ENCODE measurements at places on chromosomes 2 and 18.

GRCh38 chr18:24942144-24942543, 409.8 kb downstream of the ZNF521 start:
- no peak for DNase-seq

- no peak for DNase-seq
Observed at GRCh38 chr18:13218368-13218991, at the start of gene LDLRAD4. Gene LDLRAD4, plus strand, starts transcription at chr18:13218760.

DNA sequence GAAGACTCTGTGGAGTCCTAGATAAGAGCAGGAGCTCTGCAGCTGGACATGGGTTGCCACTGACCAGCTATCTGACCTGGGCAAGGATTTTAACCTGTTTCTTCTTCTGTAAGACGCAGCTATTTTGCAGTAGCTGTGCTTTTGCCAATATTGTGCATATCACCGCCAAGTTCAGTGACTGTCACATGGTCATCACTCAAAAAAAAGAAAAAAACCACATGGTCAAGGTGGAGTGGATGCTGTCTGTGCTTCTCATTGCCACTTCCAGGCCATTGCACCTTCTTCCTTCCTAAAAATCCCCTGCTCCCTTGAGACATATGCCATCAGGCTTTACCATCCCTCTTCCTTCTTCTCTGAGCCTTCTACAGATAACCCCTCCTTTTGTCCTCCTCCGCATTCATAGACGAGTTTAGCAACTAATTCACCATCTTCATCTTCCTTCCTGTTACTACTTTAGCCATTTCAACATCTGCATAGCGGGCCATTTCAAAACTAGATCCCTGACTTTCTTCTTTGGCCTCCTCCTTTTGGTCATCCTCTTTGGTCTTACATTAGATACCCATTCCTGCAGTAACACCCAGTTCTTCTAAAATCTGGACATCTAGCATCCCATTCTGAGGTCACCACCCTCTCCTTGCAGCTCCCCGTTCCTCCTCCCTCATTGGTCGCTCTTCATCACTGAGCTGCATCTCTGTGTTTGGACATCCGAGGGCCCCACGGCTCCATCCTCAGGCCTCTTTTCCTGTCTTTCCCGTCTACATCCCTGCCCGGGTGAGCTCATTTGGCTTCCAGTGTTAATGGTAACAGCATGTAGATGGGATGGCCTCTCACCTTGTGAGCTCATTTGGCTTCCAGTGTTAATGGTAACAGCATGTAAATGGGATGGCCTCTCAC, 17.8 kb downstream of the RNF144A start:
- no peak for DNase-seq

- peak; percentile 45 for DNase-seq
Observed at GRCh38 chr18:63131106-63131958, 188.2 kb downstream of the BCL2 start.

- DNase-seq: no peak
Observed at GRCh38 chr18:23982155-23983079, 32.1 kb upstream of the TTC39C start.

- no peak for DNase-seq
Observed at GRCh38 chr18:58313491-58314032, 269.5 kb downstream of the NEDD4L start.

- no peak for DNase-seq
Observed at GRCh38 chr2:235855011-235855410, 313.2 kb downstream of the GBX2 start.

GRCh38 chr2:206336861-206337260, 62.4 kb downstream of the ZDBF2 start:
- no peak for DNase-seq

- DNase-seq: no peak
Observed at GRCh38 chr18:64037812-64038414, 68.0 kb downstream of the SERPINB8 start.

GRCh38 chr2:162825578-162825977, 13.0 kb downstream of the KCNH7 start:
- DNase-seq: no peak

DNA sequence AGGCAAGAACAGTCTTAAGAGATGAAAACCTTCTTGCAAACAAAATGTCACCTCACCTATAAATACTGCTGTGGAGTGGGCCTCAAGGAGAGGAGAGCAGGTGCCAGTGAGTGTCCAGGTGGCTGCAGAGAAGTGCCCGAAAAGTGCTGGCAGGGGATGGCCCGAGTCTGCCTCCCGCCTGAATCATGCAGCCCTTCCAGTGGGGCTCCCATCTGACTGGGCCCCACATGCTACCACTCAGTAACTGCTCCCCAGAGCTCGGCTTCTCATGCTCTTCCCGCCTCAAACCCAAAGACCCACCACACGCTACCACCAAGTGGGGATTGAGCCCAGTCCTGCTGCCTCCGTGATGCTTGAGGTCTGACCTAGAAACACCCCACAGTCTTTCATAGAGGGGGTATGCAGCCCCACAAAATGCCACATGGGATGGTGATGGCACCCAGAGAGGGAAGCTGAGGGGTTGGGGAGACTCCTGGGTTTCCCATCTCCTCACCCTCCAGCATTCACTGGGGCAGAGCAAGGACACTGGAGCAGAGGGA, 7.4 kb downstream of the HS6ST1 start:
- no peak for DNase-seq

DNA sequence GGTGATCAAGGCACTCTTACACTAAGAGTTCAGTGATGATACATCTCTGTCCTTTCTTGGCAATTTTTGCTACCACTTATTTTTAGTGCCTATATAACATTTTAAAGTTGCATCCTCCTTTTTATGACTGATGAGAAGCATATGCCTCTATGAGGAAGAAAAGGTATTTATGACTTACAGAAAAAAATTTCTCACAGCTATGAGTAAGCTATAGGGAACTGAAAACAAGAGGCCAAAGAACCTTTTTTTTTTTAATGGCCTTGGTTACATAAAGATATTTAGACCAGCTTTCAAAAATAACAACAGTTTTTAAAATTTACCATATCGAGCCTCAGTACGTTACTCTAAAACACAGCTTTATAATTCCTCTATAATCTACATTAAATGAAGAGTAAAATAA, 21.3 kb downstream of the MBD5 start:
- DNase-seq: no peak

DNA sequence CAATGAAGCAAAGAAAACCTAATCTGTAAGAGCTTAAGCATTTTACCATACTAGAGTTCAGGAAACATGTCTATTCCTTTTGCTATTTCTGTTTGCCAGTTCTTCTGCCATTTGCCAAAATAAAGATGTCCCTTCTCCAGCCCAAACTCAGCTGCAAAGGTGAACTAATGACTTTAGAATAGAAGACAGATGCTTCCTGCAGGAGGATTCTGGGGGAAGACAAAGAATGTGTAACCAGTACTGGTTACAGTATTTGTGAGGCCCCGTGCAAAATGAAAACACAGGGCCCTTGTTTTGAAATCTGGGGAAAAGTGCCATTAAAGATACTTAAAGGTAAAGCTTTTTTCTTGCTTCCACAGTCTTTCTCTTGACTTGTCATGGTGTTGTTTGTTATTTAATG, 34.3 kb upstream of the MTX2 start:
- DNase-seq: no peak

DNA sequence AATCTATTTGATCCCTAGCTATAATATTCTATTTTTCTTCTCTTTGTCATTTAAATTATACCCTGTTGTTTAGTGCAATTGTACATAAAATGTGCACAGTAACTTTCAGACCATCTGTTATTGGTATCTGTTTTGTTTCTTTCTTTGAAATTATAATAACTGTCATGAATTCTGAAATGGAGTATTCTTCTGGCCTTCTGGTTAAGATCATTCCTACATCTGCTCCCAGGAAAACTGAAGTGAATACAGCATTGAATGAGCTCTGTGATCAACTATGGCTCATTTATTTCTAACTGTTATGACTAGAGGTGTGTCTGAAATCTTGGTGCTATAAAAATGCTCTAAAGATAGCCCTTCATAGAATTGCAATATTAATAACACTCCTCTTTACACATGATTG, 788.4 kb upstream of the TMEFF2 start:
- no peak for DNase-seq

DNA sequence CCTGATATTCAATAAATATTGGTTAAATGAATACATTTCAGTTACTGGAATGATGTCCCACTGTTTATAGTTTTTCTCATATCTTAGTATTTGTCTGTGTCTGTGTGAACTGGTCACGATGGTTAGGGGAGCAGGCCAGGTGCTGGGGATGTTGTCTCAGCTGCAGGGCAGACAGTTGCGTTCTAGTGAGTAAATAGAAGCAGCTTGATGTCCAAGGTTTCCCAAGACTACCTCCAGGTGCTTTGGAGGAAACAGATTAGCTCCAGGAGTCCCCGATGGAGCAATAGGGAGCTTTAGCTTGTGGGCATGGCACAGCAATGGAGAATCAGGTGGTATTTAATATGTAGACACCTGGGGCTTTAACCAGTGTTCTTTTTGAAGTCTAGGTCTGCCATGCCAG, 75.5 kb downstream of the GULP1 start:
- DNase-seq: no peak

GRCh38 chr2:160486341-160486740, 7.3 kb downstream of the RBMS1 start:
- DNase-seq: no peak

DNA sequence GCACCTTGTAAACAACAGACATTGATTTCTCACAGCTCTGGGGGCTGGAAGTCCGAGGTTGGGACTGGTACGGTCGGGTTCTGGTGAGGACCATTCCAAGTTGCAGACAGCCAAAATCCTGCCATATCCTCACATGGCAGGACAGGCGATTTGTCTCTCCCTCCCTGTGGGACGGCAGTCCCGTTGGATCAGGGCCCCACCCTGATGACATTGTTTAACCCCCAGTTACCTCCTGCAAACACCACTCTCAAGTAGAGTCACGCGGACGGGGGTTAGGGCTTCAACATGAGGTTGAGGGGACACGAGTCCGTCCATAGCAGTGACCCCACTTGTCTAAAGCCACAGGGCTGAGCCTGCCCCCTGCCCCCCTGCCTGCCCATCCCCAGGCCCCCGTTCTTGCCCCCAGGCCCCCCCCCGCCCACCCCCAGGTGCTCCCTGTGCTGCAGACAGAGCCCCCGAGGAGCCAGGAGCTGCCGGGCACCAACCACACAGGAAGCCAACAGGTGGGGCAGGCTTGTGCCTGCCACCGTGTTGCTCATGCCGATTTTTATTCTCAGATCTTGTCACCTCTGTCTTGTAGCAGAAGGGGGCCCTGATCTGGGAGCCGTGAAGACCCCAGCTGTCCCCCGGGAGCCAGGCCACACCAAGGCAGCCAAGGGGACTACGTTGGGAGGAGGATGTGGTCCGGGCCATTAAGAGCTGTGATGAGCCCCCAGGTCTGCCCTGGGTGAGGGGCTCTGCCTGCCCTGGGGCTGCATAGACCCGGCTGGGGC, 82.2 kb downstream of the NFATC1 start:
- no peak for DNase-seq

- DNase-seq: no peak
Observed at GRCh38 chr2:181407171-181407570, 50.0 kb upstream of the ITGA4 start.

DNA sequence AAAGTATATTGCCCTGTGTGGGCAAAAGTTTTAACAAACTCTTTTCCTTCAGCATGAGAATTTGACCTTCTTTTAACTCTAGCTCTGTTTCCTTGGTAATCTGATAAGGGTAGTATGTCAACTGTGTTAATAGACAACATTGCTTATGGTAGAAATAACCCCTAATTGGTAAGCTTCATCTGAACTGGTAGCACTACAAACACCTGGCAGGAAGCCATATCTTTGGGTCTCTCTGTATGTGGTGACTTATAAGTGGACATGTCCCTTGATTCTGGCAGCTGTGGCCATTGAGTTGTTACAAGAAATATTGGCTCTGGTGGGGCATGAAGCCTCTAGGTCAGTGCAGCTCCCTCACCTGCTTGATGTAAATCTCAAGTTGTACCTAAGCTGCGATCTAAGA, 46.9 kb downstream of the MBD5 start:
- DNase-seq: no peak

GRCh38 chr2:105711394-105711793, 33.3 kb upstream of the NCK2 start:
- DNase-seq: no peak

DNA sequence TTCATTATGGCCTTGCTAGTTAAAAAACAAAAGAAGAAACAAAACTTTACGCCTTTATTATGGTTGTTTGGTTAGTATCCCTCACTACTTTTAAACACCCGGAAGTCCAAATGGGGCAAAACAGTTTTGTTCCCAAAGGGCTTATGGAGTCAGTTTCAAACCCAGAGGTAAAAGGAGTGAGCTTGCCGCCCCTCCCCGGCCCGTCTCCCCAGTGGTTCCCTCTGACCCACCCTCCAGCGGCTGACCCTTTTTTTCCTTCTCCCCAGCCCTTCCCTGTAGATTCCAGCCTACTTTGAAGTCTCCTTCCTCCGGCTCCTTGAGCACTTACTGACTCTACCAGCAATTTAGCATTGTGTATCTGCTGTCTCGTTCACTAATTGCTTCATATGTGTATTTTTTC, 209.2 kb downstream of the ICOS start:
- no peak for DNase-seq

GRCh38 chr18:75869162-75869561, 441.7 kb upstream of the SMIM21 start:
- no peak for DNase-seq

GRCh38 chr2:108459441-108459840, 10.4 kb downstream of the GCC2 start:
- DNase-seq: no peak

GRCh38 chr2:170887496-170887895, 41.6 kb upstream of the GORASP2 start:
- DNase-seq: no peak

- no peak for DNase-seq
Observed at GRCh38 chr2:240213226-240213475, 72.7 kb upstream of the OTOS start.

GRCh38 chr18:29840089-29840488, 1202.5 kb downstream of the DSC3 start:
- DNase-seq: no peak

DNA sequence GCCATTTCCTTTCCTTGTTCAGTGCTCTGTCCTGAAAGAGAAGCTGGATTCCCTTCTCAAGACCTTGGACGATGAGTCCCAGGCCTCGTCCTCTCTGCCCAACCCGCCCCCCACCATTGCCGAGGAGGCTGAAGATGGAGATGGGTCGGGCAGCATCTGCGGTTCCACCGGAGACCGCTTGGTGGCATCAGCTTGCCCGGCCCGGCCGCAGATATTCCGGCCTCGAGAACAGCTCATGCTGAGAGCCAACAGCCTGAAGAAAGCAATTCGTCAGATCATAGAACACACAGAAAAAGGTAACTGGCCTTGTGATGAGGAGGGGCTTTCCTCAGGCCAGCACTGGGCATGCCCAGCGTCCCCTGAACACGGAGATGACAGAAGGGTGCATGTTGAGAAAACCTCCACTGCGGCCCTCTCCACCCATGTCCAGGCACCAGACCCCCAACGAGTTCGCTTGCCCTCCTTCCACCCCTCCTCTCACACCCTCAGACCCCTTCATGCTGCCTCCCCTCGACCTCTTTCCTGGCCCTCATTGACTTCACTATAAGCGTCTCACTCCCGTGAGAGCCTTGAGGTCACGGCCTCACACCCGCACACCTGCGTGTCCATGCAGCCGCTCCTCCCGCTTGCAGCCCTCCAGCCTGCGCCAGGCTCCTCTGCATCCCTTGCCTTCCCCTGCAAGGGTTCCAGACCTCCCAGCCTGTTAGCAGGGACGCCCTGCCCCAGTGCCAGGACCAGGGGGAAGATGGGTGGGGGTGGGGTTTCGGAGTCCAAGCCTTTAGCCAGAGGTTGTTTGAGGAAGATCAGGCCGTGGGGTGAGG, 95.0 kb downstream of the DGKD start:
- no peak for DNase-seq

- no peak for DNase-seq
Observed at GRCh38 chr2:1491751-1492150, 78.5 kb downstream of the TPO start.

- DNase-seq: no peak
Observed at GRCh38 chr2:236554629-236555282, 14.9 kb upstream of the ACKR3 start.

GRCh38 chr2:239575931-239576445, 175.2 kb upstream of the HDAC4 start:
- DNase-seq: no peak
